Upper lobe of left lung (tissue), 6 donors: ENCODE measurements at places on chromosomes 5 and 9. TPM values are rescaled to one million over a fixed set of nuclear protein-coding genes. Genes with fewer than 3 reads are reported as not detected.

GRCh38 chr9:123550012-123550411 is 194.0 kb downstream of the CRB2 start:
- H3K4me3 ChIP-seq: no peak overlapping the region
- H3K27me3 ChIP-seq: no peaks in the 10 kb centered on the region
- H3K4me1 ChIP-seq: no peaks in the 10 kb centered on the region
- no peak for DNase-seq

DNA sequence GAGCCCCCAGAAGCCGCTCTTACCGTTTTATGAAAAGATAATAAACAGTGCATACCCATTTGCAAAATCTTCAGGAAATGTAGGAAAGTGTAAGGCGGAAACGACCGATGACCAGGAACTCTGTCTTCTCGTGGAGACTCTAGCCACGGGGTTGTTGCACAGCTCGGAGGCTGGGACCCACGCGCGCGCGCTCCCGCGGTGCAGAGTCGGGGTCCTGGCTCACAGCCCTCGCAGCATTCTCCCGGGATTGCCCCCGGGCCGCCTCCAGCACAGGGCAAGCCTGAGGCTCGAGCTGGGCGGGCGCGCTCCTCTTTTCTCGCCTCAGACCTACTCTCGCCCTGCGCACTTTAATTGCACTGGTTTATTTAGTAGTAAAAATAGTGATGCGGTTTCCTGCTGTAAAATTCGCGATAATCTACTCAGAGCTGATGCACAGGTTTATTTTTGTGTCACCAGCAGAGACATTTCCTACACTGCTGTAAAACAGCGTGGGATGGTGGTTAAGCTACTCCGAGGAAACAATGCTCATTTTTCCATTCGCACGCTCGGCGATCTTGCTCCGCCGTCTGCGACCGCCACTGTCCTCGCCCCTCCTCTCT is 15.5 kb downstream of the TRIM7 start:
- H3K4me1 ChIP-seq: peaks cover 21% of the 10 kb centered on the region
- no peaks in the 10 kb centered on the region for H3K36me3 ChIP-seq
- no peaks in the 10 kb centered on the region for H3K27me3 ChIP-seq
- peak; percentile 91 for DNase-seq
- H3K27ac ChIP-seq: peak overlapping the region; percentile 54

- no peaks in the 10 kb centered on the region for H3K4me1 ChIP-seq
- no peaks in the 10 kb centered on the region for H3K36me3 ChIP-seq
- H3K4me3 ChIP-seq: no peak overlapping the region
- no peak overlapping the region for H3K27ac ChIP-seq
- DNase-seq: no peak
Measured at GRCh38 chr5:139091439-139092156, 106.6 kb downstream of the SIL1 start.

OR1Q1 gene
- total RNA-seq: 1.1 TPM

DNA sequence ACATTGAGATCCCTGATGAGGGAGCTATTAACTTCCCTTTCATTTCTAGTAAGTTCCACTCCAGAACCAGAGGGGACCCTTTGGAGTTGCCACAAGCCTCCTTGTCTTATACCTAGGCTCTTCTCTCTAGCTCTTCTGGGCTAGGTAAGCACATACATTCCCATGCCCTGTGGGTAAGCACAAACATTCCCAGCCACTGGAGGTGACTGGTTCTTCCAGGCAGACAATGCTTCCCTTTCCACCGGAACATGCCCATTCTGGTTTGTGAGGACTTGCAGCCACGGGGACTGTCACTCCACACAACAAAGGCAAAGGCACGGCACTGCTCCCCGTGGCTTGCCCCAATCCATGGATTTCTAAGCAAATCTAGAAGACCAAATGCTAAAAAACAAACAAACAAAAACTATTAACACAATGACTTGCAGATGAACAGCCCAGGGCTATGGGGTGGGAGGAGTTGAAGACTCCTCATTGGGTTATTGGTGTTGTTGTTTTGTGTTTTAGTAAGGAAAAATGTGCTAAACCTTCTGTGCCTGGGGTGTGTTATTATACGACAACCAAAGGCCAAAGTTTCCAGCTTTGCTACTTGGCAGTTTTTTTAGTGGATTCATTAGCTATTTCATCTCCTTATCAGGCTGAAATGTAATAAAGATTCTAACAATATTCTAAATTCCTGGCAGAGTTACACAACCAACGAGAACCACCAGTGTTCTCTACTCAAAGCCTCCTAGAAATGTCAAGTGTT is 276.2 kb downstream of the SYK start:
- no peaks in the 10 kb centered on the region for H3K27me3 ChIP-seq
- peaks cover 11% of the 10 kb centered on the region for H3K4me1 ChIP-seq
- no peak for DNase-seq
- no peaks in the 10 kb centered on the region for H3K36me3 ChIP-seq
- peak overlapping the region; percentile 69 for H3K27ac ChIP-seq

TYRP1 gene
- 8.4 TPM for total RNA-seq

AGXT2 gene
- not detected for total RNA-seq

DNA sequence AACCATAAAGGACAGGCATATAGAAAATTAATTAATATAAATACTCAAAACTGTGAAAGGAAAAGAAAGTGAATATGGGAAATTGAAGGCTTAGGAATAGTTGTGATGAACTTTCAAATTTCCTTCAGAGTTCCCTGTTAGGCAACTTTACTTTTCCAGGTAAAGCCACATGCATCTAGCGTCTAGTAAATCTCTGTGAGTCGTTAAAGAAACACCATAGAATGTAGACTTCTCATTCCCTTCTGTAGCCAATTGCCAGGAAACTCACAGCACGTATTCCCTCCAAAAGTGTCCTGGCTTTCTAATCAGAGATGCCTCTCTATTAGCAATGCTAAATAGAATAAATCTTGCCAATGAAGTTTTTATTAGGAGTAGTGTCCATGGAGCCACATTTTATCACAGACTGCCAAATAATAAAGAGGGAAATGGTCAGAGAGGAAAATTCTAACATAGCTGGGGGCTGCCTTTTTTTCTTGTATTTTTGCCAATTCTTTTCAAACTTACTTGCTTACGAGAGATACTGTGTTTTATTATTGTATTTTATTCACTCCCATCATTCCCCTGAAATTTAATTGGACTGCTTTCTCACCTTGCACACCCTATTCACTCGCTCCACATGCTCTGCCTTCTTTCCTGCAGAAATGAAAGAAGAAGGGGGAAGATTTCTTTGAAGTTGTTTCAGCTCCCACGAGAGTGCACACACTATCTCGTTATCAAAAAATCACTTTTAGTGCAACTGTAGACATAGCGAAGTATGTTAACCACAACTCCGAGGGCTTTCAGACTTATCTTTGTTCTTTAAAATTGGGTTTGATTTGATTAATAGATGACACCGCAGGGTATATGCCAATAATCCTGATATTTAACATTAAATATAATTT is 439.0 kb downstream of the CSNK1G3 start:
- H3K4me3 ChIP-seq: no peak overlapping the region
- no peaks in the 10 kb centered on the region for H3K27me3 ChIP-seq
- no peaks in the 10 kb centered on the region for H3K36me3 ChIP-seq
- H3K27ac ChIP-seq: no peak overlapping the region
- no peak for DNase-seq

- no peaks in the 10 kb centered on the region for H3K4me1 ChIP-seq
- H3K4me3 ChIP-seq: no peak overlapping the region
- H3K27me3 ChIP-seq: no peaks in the 10 kb centered on the region
- DNase-seq: no peak
- no peak overlapping the region for H3K27ac ChIP-seq
Measured at GRCh38 chr5:101045689-101046088, 142.6 kb upstream of the ST8SIA4 start.

- H3K4me1 ChIP-seq: peaks cover 46% of the 10 kb centered on the region
- no peak for DNase-seq
- no peaks in the 10 kb centered on the region for H3K27me3 ChIP-seq
- H3K27ac ChIP-seq: no peak overlapping the region
- H3K36me3 ChIP-seq: no peaks in the 10 kb centered on the region
- H3K4me3 ChIP-seq: no peak overlapping the region
Measured at GRCh38 chr9:135889564-135890189, 17.7 kb downstream of the CAMSAP1 start.

FLT4 gene
- total RNA-seq: 17.2 TPM

GRCh38 chr9:2657427-2657826 is 35.8 kb downstream of the VLDLR start:
- no peak overlapping the region for H3K4me3 ChIP-seq
- peaks cover 17% of the 10 kb centered on the region for H3K36me3 ChIP-seq
- H3K27me3 ChIP-seq: no peaks in the 10 kb centered on the region
- no peak overlapping the region for H3K27ac ChIP-seq
- DNase-seq: peak; percentile 21
- no peaks in the 10 kb centered on the region for H3K4me1 ChIP-seq

GRCh38 chr9:37430841-37431597 is 8.5 kb downstream of the GRHPR start:
- peak; percentile 40 for DNase-seq
- H3K27ac ChIP-seq: no peak overlapping the region
- H3K36me3 ChIP-seq: peaks cover 98% of the 10 kb centered on the region
- H3K4me1 ChIP-seq: no peaks in the 10 kb centered on the region
- no peaks in the 10 kb centered on the region for H3K27me3 ChIP-seq

GRCh38 chr5:145904743-145905142 is 31.6 kb upstream of the SH3RF2 start:
- no peaks in the 10 kb centered on the region for H3K36me3 ChIP-seq
- no peaks in the 10 kb centered on the region for H3K4me1 ChIP-seq
- no peak overlapping the region for H3K27ac ChIP-seq

GRCh38 chr5:115246361-115246991 is 16.2 kb downstream of the PGGT1B start:
- H3K27me3 ChIP-seq: no peaks in the 10 kb centered on the region
- DNase-seq: no peak
- peaks cover 10% of the 10 kb centered on the region for H3K4me1 ChIP-seq
- peaks cover 9% of the 10 kb centered on the region for H3K36me3 ChIP-seq

DNA sequence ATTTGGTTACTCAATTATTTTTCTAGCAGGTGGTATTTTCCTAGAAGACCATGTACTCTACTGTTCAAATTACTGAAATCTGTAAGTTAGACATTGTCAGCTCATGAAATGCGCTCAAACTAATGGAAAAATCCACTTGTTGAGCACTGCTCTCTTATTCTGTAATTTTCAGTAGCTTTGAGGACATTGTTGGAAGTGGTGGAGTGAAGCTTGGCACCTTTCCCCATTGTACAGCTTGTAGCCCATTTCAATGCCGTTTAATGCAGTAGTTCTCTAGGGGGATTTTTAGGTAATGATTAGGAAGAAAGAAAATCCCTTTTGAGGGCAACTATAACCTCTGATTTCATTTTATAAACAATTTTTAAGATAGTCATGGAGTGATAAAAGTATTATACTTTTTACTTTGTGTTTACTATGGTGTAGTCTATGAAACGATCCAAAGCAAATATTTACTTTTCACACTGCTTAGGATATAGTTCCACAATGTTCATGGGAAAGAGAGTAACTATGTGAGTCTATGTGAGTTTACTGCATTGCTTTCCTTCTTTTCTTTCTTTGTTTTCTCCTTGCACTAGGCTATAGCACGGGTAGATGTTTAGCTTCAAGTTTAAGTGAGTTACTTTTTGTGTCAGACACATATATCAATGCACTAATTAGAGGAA is 165.8 kb upstream of the ANKH start:
- H3K27me3 ChIP-seq: no peaks in the 10 kb centered on the region
- no peak overlapping the region for H3K4me3 ChIP-seq
- H3K4me1 ChIP-seq: no peaks in the 10 kb centered on the region
- DNase-seq: no peak
- no peaks in the 10 kb centered on the region for H3K36me3 ChIP-seq
- no peak overlapping the region for H3K27ac ChIP-seq

GRCh38 chr5:43376496-43377140 is 35.6 kb downstream of the CCL28 start:
- DNase-seq: no peak
- H3K27me3 ChIP-seq: no peaks in the 10 kb centered on the region
- no peak overlapping the region for H3K4me3 ChIP-seq
- H3K4me1 ChIP-seq: no peaks in the 10 kb centered on the region

AFAP1L1 gene
- 15.2 TPM for total RNA-seq

DNA sequence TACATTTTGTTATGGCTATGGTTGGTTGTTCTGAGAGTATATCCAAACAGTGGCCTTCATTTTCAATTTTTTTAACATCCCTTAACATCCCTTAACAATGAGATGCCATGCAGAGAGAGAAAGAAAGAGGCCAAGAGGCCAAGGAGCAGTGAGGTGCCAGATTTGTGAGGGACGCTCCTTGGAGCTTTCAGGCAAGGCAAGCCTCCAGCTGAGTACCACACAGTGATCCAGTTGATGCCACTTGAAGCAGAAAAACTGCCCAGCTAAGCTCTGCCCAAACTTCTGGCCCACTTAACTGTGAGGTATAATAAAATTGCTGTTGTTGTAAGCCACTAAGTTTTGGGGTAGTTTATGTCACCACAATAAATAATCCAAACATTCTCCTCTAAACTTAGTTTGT is 22.6 kb upstream of the EMB start:
- no peak overlapping the region for H3K4me3 ChIP-seq
- H3K4me1 ChIP-seq: no peaks in the 10 kb centered on the region
- H3K27me3 ChIP-seq: no peaks in the 10 kb centered on the region
- no peak overlapping the region for H3K27ac ChIP-seq

IL17B gene
- not detected for total RNA-seq

DNA sequence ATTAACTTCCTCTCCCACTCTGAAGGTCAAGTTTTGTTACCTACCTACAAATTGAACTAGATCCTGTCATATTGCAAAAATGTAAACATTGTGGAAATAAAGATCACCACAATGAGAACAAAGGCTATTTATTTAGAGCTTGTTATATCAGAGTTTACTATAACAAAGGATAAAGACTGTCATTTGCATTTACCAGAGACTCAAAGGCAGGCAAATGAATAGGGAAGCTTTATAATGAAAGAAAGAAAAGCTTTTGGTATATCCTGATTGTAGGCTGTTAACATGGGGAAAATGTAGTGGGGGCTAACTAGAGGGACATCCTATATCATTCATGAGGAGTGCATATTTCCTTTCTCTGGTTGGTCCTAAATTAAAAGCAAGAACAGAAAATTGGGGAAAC is 403.5 kb upstream of the TYRP1 start:
- no peak overlapping the region for H3K4me3 ChIP-seq
- no peaks in the 10 kb centered on the region for H3K27me3 ChIP-seq
- DNase-seq: no peak
- no peak overlapping the region for H3K27ac ChIP-seq
- no peaks in the 10 kb centered on the region for H3K36me3 ChIP-seq

DNA sequence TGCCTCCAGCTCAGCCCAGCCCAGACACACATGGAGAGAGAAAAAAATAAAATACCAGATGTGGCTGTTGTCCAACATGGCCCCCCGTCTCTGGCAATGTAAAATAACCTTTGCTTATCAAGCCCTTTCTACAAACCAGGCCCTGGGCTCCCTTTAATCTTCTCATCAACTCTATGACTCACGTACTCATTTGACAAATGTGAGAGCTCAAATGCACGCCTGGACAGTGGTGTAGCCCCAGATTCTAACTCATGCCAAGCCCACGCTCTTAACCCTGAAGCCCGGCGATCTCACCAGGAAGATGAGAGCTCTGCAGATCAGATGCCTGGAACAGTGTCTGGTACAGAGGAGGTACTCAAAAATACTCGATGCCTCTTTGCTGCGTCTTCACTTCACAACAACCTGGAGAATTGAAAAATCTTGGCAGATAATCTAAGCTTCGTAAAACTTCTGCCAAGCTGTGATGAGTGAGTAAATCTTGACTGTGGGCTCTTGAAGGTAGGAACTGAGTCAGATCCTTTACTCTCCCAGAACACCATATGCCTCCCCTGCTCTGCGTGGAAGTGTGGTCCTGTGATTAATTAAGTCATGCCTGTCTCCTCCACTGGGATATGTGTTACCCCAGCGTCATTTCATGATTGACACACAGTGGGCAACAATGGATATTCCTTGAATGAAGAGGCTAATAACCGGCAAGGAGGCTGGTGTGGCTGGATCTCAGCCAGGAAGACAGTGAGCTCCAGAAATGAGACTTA is 102.0 kb upstream of the FSTL4 start:
- DNase-seq: no peak
- no peak overlapping the region for H3K4me3 ChIP-seq
- no peak overlapping the region for H3K27ac ChIP-seq
- no peaks in the 10 kb centered on the region for H3K4me1 ChIP-seq

FAM151B gene
- total RNA-seq: 3.2 TPM
